Heart right ventricle (tissue), 16 donors: ENCODE measurements at places on chromosomes 12 and 14. TPM values are rescaled to one million over a fixed set of nuclear protein-coding genes. Genes with fewer than 3 reads are reported as not detected.

Gene PTPN21
- 5.3 TPM for polyA plus RNA-seq

Gene KLRC4
- not detected for polyA plus RNA-seq

Gene METTL1
- 29.4 TPM for polyA plus RNA-seq

Gene GARIN6
- not detected for polyA plus RNA-seq

Gene KCNK10
- polyA plus RNA-seq = not detected

Gene IL31
- not detected for polyA plus RNA-seq

Gene ERGIC2
- polyA plus RNA-seq = 50.0 TPM

Gene SELPLG
- polyA plus RNA-seq = 0.88 TPM

Gene LGR5
- polyA plus RNA-seq = 0.07 TPM

Gene RPGRIP1
- polyA plus RNA-seq = 0.19 TPM

Gene OR4E2
- not detected for polyA plus RNA-seq

Gene GPRC5D
- 0.04 TPM for polyA plus RNA-seq

Gene DEPDC4
- polyA plus RNA-seq = 0.95 TPM

Gene CRIP2
- polyA plus RNA-seq = 1,120 TPM

Gene MDGA2
- polyA plus RNA-seq = not detected

Gene CLEC4D
- 0.17 TPM for polyA plus RNA-seq

Gene HECTD1
- 49.5 TPM for polyA plus RNA-seq

Gene GPR132
- polyA plus RNA-seq = 0.35 TPM

Gene AGAP2
- 17.3 TPM for polyA plus RNA-seq

Gene SIRT4
- polyA plus RNA-seq = 2.8 TPM

Gene TMBIM4
- polyA plus RNA-seq = 96.2 TPM

Gene TAS2R50
- polyA plus RNA-seq = not detected

Gene KNTC1
- polyA plus RNA-seq = 8.1 TPM

Gene DPPA3
- not detected for polyA plus RNA-seq

Gene CDKL1
- polyA plus RNA-seq = 0.73 TPM

Gene NTS
- polyA plus RNA-seq = 0.22 TPM

Gene CLMN
- polyA plus RNA-seq = 2.6 TPM

Gene NPFF
- polyA plus RNA-seq = not detected

Gene KIF26A
- 4.1 TPM for polyA plus RNA-seq

Gene IL23A
- 0.20 TPM for polyA plus RNA-seq

Gene RIN3
- polyA plus RNA-seq = 7.2 TPM

Gene LAG3
- polyA plus RNA-seq = 0.13 TPM

Gene RHEBL1
- polyA plus RNA-seq = 0.43 TPM

Gene CCDC196
- not detected for polyA plus RNA-seq

Gene RBP5
- polyA plus RNA-seq = 0.66 TPM

Gene TPPP2
- polyA plus RNA-seq = 1.1 TPM

Gene TSPAN11
- 0.67 TPM for polyA plus RNA-seq

Gene CIT
- 0.95 TPM for polyA plus RNA-seq

Gene PDE3A
- 51.1 TPM for polyA plus RNA-seq

Gene USP44
- 0.73 TPM for polyA plus RNA-seq

Gene LPAR5
- 4.4 TPM for polyA plus RNA-seq

Gene RALGAPA1
- 28.2 TPM for polyA plus RNA-seq

Gene TSPAN19
- 0.06 TPM for polyA plus RNA-seq

Gene POTEG
- not detected for polyA plus RNA-seq

Gene PNMA1
- 15.7 TPM for polyA plus RNA-seq

Gene DYNLL1
- polyA plus RNA-seq = 136 TPM

Gene SOX5
- polyA plus RNA-seq = 0.17 TPM

Gene PLD4
- 0.13 TPM for polyA plus RNA-seq

Gene CPM
- polyA plus RNA-seq = 7.4 TPM

Gene DHRS2
- polyA plus RNA-seq = 0.07 TPM

Gene SPIC
- not detected for polyA plus RNA-seq

Gene RFC5
- 2.4 TPM for polyA plus RNA-seq

Gene IKBIP
- 9.0 TPM for polyA plus RNA-seq

Gene KIF5A
- 0.06 TPM for polyA plus RNA-seq

Gene NEUROD4
- not detected for polyA plus RNA-seq
